ENCODE measurements at places on chromosomes 12 and 14.

DNA sequence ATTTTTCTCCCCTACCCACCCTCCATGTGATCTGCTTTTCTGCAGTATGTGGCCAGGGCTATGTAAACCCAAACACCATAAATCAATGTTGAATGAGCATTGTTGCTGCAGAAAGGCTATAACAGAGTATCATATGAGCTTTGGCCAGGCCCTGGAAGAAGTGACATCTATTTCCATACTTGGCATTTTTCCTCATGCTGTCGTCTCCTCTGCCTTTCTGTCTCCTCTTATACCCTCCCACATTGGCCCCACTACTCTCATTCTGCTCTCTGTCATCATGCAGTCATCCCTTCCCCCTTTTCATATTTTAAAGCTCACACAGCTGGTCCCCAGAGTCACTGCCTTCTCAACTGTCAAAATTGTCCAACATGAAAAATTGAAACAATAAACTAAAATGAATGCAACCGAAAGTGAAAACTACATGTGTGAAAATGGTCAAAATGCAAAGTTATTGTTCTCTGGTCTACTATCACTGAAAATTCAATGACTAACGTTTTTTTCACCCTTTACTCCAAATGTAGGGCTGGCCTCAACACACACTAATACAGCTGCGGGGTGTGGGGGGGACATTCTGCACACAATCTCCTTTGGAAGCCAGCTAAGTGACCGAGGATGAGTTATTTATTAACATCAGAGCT, 290.7 kb upstream of the TMPO start:
- no peak for DNase-seq

GRCh38 chr12:2853626-2854025, 3.2 kb downstream of the TEX52 start:
- peak; percentile 72 for DNase-seq

DNA sequence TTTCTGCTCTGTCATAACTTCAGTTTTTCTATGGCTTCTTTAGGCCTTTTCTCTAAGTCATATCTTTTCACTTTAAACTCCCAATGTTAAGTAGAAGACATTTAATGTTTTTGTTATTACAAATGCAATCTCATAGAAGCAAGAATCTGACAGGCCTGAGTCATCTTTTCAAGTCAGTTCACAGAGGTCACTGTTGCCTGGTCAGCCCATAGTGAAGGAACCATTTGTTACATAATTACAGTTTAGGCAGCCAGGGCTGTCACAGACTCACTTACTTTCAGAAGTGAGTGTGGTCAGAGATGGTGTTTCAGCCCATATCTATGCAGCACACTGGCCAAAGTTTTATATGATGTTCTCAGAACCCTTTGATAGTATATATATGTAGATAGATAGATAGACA, 46.5 kb downstream of the CCER1 start:
- DNase-seq = no peak

GRCh38 chr14:64715146-64715627, 11.0 kb downstream of the PLEKHG3 start:
- no peak for DNase-seq

GRCh38 chr14:54219261-54220070, 177.3 kb upstream of the CDKN3 start:
- no peak for DNase-seq

- DNase-seq = no peak
These were observed 2.0 kb upstream of the P3H3 start for GRCh38 chr12:6826125-6826733.
